NCI-H524 (cell line): ENCODE measurements at places on chromosomes 3 and 15.

GRCh38 chr15:69628256-69629093 is 175.9 kb downstream of the RPLP1 start:
- DNase-seq = no peak

GRCh38 chr15:78455749-78456148 is 17.7 kb downstream of the IREB2 start:
- DNase-seq = no peak

DNA sequence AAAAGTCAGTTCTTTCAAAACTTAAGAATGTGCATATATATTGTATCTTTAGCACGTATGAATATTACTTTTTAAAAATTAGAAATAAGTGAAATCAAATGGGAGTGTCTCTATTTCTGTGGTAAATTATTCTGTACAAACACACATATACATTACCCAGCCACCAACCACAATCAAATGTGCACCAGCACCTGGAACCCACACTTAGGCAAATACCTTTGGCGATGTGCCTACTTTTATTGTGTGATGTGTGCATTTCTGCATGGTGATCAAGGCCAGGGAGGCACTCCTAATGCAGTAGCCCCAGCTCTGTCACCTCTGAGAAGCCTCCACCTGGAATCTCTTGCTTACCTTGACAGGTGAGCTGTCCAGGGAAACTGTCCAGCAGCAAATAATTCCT is 76.9 kb downstream of the PIK3R4 start:
- DNase-seq = no peak

GRCh38 chr15:93866948-93867347 is 364.4 kb upstream of the MCTP2 start:
- DNase-seq = peak; percentile 60

GRCh38 chr3:112043621-112044201 is 9.2 kb downstream of the TMPRSS7 start:
- DNase-seq = peak; percentile 90

DNA sequence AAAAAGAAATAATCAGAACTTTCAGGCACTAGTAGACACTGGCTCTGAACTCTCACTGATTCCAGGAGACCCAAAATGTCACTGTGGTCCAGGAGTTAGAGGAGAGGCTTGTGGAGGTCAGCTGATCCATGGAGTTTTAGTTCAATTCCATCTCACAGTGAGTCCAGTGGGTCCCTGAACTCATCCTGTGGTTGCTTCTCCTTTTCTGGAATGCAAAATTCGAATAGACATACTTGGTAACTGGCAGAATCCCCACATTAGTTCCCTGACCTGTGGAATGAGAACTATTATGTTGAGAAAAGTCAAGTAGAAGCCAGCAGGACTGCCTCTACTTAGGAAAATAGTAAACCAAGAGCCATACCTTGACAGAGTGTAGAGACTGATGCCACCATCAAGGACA is 87.3 kb upstream of the OXTR start:
- DNase-seq = no peak

- DNase-seq = peak; percentile 64
Measured at GRCh38 chr15:33021806-33022389, 172.6 kb downstream of the FMN1 start.

- no peak for DNase-seq
Measured at GRCh38 chr15:55715355-55716076, 27.4 kb downstream of the PRTG start.

DNA sequence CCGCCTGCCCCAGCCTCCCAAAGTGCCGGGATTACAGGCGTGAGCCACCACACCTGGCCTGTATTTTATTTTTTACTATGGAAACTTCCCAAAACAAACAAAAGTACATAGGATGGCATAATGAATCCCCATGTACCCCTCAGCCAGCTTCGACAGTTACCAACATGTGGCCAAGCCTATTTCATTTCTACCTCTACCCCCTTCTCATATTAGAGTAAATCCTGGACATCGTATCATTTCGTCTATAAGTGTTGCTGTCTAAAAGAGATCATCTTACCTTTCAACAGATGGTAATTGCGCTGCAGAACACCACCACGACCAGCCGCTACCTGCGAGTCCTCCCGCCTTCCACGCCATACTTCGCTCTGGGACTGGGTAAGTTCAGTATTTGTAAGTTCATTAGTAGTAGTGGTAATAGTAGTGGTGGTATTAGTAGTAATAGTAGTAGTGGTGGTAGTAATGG is 44.9 kb downstream of the DLEC1 start:
- no peak for DNase-seq

DNA sequence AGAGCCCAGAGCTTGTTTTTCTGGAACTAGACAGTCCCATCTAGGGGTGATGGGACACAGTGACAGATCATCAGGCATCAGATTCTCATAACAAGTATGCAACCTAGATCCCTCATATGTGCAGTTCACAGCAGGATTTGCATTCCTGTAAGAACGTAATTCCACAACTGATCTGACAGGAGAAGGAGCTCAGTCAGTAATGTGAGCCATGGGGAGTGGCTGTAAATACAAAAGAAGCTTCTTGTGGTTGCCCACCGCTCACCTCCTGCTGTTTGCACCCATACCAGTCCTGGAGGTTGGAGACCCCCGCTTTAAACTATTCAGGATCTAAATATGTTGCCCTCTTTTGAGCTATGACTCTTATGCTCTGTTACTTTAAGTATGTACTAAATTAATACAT is 167.3 kb downstream of the ALCAM start:
- DNase-seq = no peak

- DNase-seq = no peak
Measured at GRCh38 chr3:128585189-128585588, 65.4 kb downstream of the RPN1 start.

GRCh38 chr3:21059404-21059803 is 691.6 kb downstream of the ZNF385D start:
- no peak for DNase-seq

- no peak for DNase-seq
Measured at GRCh38 chr3:7075117-7075516, 214.2 kb downstream of the GRM7 start.

GRCh38 chr3:22659651-22660475 is 543.3 kb upstream of the UBE2E2 start:
- DNase-seq = no peak

- no peak for DNase-seq
Measured at GRCh38 chr3:101074518-101074917, 81.3 kb upstream of the ABI3BP start.

DNA sequence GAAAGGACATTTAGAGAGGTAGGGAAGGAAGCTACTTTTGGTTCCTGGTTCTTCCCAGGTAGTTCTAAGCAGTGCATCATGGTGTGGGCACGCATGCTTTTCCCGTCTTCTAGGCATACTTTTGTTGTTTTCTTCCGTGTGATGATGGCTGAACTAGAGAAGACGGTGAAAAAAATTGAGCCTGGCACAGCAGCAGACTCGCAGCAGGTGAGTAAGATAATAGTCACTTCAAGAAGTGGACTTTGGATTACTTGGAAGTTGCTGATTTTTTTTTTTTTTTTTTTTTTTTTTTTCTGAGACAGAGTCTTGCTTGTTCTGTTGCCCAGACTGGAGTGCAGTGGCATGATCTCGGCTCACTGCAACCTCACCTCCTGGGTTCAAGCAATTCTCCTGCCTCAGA is 17.9 kb downstream of the FANCD2OS start:
- DNase-seq = no peak

DNA sequence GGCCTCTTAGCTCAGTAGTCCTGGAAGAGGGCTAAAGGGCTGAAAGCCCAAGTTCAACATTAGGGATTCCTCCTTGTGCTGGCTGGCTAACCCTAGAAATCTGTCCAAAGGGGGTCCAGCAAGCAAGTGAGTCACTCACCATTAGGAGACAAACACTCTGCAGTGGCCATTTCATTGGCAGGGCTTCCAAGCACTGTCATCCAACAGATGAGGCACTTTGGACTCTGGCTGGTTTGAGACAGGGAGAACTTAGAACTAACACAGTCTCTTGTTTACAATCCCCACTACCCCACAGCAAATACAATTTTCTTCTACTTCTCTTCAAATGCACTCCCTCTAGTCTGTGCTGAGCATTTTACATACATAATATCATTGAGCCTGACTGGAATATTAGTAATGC is 10.1 kb upstream of the WNT5A start:
- no peak for DNase-seq

DNA sequence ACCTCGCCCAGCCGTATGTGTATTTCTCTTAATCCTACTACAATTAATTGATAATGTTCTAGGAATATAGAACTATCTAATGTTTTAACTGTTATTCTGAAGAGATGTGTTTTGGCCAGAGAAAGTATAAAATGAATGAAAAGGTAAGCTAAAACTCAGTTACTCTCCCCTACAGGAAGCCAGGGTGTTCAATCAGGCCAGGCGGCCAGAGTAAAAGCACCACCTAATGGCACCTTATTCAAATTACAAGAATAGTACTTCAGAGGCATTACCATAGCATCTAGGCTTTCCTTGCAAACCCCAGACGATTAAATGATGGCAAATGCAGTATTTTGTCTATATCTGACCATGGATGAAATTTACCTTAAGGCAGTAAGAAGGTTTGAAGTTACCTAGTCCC is 10.4 kb downstream of the SLC12A8 start:
- no peak for DNase-seq

DNA sequence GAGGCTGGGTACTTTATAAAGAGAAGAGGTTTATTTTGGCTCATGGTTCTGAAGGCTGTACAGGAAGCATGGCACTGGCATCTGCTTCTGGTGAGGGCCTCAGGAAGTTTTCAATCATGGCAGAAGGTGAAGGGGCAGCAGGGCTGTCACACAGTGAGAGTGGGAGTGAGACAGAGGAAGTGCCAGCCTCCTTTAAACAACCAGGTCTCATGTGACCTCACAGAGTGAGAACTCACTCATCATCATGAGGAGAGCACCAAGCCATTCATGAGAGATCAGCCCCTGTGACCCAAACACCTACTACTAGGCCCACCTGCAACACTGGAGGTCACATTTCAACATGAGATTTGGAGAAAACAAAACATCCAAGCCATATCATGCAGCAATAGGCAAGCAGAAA is 9.3 kb upstream of the RFTN1 start:
- no peak for DNase-seq

DNA sequence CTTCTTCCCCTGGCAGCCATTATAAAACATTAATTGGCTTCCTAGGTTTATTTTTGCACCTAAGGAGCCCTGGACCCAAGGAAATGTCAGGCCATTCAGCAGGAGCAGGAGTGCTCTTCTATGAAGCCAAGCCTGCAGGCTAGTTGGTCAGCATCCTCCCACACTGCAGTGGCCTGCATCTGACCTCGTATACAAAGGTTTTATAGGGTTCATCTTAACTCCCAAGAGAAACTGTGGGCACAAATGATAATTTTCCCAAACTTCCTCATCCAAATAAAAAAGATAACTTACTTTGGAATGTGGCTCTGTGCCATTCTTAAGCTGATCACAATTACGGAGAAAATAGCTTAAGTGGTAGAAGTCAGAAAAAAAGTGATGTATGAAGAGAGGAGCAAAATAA is 19.4 kb downstream of the PLSCR1 start:
- no peak for DNase-seq

DNA sequence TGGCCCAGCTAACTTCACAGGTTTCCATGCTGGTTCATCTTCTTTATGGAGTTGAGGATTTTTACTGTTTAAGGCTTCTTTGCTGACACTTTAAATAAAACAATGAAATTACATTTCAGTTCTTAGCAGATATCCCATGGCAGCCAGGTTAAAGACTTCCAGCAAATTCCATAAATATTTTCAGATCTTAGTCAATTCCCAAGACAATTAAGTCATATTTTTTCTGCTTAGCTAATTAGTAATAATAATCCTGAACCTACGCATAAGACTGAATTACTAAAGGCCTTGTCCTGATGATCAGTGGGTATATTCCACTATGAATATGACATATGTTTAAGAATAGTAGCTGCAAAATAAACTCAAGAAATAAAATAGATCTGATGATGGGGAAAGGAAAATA is 83.3 kb downstream of the NR2E3 start:
- no peak for DNase-seq

- no peak for DNase-seq
Measured at GRCh38 chr3:14431452-14431916, 29.1 kb downstream of the SLC6A6 start.

DNA sequence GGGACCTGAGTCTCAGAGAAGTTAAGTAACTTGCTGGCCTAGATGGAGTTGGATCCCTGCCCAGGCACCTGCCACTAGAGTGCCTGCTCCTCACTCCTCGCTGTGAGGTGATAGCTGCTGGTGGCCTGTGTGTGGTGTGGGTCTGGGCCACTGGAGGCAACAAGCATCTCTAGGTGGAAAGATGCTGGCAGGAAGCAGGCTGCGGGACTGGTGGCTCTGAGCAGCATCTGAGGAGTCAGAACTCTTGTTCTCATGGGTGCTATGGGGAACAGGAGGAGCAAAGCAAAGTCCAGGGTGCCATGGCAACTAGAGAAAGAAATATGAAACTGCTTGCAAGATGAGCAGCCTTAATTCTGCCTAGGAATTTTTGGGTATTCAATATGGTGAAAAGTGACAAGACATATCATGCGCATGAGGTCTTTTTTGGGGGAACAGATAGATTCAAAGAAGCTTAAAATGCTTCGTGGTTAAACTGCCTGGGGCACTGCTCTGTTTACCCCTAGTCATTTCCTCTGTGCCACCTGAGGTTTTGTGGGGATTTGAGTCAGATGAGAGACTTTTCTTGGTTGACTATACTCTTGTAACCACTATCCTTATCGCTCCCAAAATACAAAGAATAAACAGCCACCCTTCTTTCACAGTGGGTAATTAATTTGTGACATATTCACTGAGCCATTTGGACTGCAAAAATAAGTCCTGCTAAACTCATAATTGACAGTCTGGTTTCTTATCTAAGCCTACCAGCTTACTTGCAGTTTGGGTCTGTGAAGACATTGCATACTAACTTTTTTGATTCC is 50.3 kb downstream of the MED12L start:
- DNase-seq = peak; percentile 22

- no peak for DNase-seq
Measured at GRCh38 chr3:111238885-111239284, 167.3 kb downstream of the NECTIN3 start.

DNA sequence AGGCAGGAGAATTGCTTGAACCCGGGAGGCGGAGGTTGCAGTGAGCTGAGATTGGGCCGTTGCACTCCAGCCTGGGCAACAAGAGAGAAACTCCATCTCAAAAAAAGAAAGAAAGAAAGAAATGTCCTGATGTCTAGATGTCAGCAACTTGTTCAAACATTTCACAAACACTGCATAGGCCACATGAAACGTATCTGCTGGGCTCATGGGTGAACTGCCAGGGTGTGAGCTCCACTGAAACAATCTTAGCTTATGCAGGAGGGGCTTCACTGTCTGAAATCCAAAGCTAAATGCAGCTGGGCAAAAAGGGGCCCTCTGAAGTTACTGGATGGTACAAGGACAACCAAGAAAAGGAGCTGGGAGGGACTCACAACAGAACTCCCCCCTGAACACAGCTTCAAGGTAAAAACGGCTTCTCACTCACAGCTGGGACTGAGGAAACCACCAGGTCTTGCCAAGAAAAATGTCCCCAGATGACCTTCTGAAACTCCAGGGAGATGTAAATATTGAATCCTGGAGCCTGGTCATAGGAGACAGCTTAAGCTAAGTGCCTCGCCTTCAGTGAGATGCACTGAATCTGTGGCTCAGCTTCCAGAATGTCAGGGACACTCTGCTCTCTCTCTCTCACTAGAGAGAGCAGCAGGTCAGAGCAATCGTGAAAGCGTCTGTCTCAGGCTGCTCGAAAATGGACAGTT is 31.9 kb downstream of the SEC61A1 start:
- DNase-seq = no peak

GRCh38 chr3:50520849-50521248 is 17.4 kb upstream of the CACNA2D2 start:
- peak; percentile 80 for DNase-seq

- no peak for DNase-seq
Measured at GRCh38 chr3:122754929-122755328, 38.7 kb downstream of the HSPBAP1 start.
